ENCODE measurements at places on chromosomes 12 and 14. TPM values are rescaled to one million over a fixed set of nuclear protein-coding genes. Genes with fewer than 3 reads are reported as not detected.

GRCh38 chr12:81597928-81598604 is 161.1 kb downstream of the PPFIA2 start:
- H3K4me3 ChIP-seq, result no peak overlapping the region
- H3K27ac ChIP-seq, result no peak overlapping the region
- no peaks in the 10 kb centered on the region for H3K36me3 ChIP-seq
- H3K27me3 ChIP-seq, result no peaks in the 10 kb centered on the region
- no peaks in the 10 kb centered on the region for H3K4me1 ChIP-seq

The CLEC6A gene
- total RNA-seq, result not detected

DNA sequence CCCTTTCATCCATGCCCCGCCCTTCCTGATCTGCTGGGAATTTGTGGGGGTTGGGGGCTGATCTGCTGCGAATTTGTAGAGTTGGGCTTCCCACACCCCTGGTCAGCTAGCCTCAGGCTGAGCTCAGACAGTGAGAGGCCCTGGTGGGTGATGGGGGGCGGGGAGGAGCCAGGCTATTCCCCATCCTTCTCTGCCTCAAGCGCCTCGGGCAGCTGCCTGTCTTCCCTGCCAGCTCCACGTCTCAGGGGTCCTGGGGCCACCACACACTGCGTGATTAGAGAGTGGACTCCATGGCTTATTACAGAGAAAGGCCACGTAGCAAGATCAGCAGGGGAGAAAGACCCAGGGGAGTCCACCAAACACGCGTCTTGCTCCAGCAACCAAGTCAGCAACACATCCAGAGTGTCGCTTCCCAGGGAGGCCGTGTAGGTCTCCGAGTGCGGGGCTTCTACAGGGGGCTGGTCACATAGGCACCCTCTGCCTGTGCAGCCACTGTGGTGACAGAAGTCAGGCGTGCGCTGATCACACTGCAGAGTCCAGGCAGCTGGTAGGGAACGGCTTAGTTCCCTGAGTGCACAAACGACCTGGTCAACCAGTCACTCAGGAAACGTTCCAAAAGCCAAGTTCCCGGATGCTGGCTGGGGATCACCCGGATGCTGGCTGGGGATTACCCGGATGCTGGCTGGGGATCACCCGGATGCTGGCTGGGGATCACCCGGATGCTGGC is 254.4 kb upstream of the SFSWAP start:
- no peak for DNase-seq
- no peak overlapping the region for H3K27ac ChIP-seq
- H3K27me3 ChIP-seq, result peaks cover 17% of the 10 kb centered on the region
- no peaks in the 10 kb centered on the region for H3K4me1 ChIP-seq

GRCh38 chr14:69615496-69616407 is 4.4 kb downstream of the SUSD6 start:
- no peaks in the 10 kb centered on the region for H3K36me3 ChIP-seq
- no peaks in the 10 kb centered on the region for H3K27me3 ChIP-seq
- H3K27ac ChIP-seq, result peak overlapping the region; percentile 83
- H3K4me1 ChIP-seq, result peaks cover 43% of the 10 kb centered on the region
- H3K4me3 ChIP-seq, result no peak overlapping the region
- no peak for DNase-seq

- no peaks in the 10 kb centered on the region for H3K27me3 ChIP-seq
- no peak for DNase-seq
- no peaks in the 10 kb centered on the region for H3K36me3 ChIP-seq
Observed at GRCh38 chr14:97056086-97056485, 258.9 kb downstream of the VRK1 start.

DNA sequence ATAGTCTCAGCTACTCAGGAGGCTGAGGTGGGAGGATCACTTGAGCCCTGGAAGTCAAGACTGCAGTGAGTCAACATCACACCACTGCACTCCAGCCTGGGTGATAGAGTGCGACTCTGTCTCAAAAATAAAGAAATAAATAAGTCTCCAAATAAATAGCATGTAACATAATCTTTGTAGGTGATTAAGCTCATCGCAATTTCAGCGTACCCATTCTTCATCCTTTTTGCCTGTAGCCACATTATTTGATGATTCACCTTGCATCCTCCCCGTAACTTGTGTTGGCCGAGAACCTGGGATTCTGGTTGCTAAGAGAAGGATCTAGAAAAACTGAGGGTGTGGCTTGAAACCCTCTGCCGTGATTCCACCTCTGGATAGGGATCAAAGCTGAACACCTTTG is 115.1 kb downstream of the GALC start:
- no peaks in the 10 kb centered on the region for H3K36me3 ChIP-seq
- DNase-seq, result no peak
- H3K27me3 ChIP-seq, result no peaks in the 10 kb centered on the region
- no peak overlapping the region for H3K27ac ChIP-seq
- H3K4me3 ChIP-seq, result no peak overlapping the region
- H3K4me1 ChIP-seq, result no peaks in the 10 kb centered on the region
